Skeletal muscle tissue (tissue), 5 donors: ENCODE measurements at places on chromosomes 13 and 19. TPM values are rescaled to one million over a fixed set of nuclear protein-coding genes. Genes with fewer than 3 reads are reported as not detected.

The NLRP11 gene
- under 0.01 TPM for total RNA-seq

The PIK3R2 gene
- total RNA-seq = 11.5 TPM

The FGF22 gene
- total RNA-seq = not detected

The SHISA7 gene
- total RNA-seq = not detected

The FFAR3 gene
- total RNA-seq = not detected

The ZNF558 gene
- 20.4 TPM for total RNA-seq

The CCL25 gene
- not detected for total RNA-seq

The TMEM59L gene
- 2.1 TPM for total RNA-seq

The KCTD15 gene
- total RNA-seq = 34.4 TPM

The SBSN gene
- not detected for total RNA-seq

The LENG8 gene
- total RNA-seq = 15.1 TPM

The SYCN gene
- not detected for total RNA-seq

The IL4I1 gene
- total RNA-seq = 0.52 TPM

The SULT2A1 gene
- not detected for total RNA-seq

The ANGPTL8 gene
- 3.1 TPM for total RNA-seq

The SLAIN1 gene
- total RNA-seq = 8.4 TPM

The PEAK3 gene
- total RNA-seq = not detected

The CASP14 gene
- total RNA-seq = not detected

The PPP1R13L gene
- total RNA-seq = not detected

The VSIG10L gene
- total RNA-seq = 0.52 TPM

The CYSLTR2 gene
- total RNA-seq = under 0.01 TPM

The PTPRS gene
- 79.9 TPM for total RNA-seq

The ADGRE3 gene
- total RNA-seq = not detected

The IGFL2 gene
- not detected for total RNA-seq

The TNFSF9 gene
- 1.0 TPM for total RNA-seq

The PGLYRP2 gene
- total RNA-seq = not detected

The METTL21C gene
- total RNA-seq = 29.7 TPM
